HCT116 (cell line): ENCODE measurements at places on chromosomes 1 and 21. TPM values are rescaled to one million over a fixed set of nuclear protein-coding genes. Genes with fewer than 3 reads are reported as not detected.

GNG5 gene
- 193 TPM for total RNA-seq

PTPN7 gene
- total RNA-seq = 0.76 TPM

ANGPTL3 gene
- 0.07 TPM for total RNA-seq

HES2 gene
- 8.4 TPM for total RNA-seq

FAM78B gene
- 1.4 TPM for total RNA-seq

RIPK4 gene
- total RNA-seq = 9.9 TPM

CNR2 gene
- 0.05 TPM for total RNA-seq

DVL1 gene
- 160 TPM for total RNA-seq

PDC gene
- total RNA-seq = not detected

CIART gene
- 0.22 TPM for total RNA-seq

DNA sequence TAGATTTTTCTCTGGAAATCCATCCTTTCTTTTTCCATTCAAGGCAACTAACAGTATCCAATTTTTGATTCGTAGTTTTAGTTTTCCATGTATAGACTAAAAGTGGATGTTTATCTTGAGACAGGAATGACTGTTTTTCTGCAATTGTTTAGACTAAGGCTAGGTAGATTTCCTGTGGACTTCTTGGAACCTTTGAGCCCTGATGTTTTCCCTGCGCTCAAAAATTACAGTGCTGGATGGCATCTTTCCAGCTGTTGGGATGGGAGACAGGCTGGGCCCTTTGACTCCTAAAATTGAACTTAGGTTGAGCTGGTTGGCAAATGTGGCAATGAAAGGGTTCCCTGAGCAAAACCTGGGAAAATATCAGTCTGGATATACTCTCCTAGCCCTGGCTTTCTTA lies 180.4 kb downstream of the DHRS3 start:
- no peak for DNase-seq

DNA sequence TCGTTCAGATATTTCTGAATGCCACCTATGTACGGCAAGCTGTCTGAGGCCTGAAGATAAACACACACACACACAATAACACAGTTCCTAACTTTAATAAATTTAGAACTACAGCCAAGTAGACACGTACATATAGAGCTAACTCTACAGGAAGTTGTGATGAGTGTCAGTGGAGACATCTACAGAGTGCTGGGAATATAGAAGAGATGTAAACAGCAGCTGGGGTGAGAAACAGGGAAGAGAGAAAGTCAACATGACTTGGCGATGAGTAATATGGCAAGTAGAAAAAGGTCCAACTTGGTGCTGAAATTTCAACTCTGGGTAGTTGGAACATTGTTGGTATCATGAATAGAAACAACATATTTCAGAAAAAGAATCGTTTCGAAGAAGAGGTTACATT lies 206.5 kb downstream of the ZP4 start:
- DNase-seq = no peak

- DNase-seq = no peak
Measured at GRCh38 chr1:204569478-204569877, 53.3 kb downstream of the MDM4 start.

- DNase-seq = no peak
Measured at GRCh38 chr1:30008372-30008997, 714.9 kb downstream of the MATN1 start.

DNA sequence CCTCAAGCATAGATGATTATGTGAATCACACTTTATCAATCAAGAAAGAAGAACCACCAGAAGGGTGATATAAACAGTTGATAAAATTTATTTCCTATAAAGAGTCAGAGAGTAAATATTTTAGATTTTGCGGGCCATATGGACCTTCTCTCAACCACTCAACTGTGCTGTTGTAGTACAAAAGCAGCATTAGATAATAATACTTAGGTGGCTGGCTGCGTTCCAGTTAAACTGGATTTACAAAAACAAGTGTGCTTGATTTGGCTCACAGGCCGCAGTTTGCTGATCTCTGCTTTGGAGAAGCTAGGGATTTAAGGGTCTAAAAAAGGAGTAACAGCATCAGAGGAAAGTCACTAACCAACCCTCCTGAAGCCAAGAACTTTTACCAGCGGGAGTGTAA lies 1406.0 kb downstream of the KCNT2 start:
- no peak for DNase-seq

- DNase-seq = no peak
Measured at GRCh38 chr1:2014741-2015735, 4.1 kb upstream of the GABRD start.

GRCh38 chr1:43577655-43578542 lies 47.2 kb downstream of the PTPRF start:
- DNase-seq = no peak

DNA sequence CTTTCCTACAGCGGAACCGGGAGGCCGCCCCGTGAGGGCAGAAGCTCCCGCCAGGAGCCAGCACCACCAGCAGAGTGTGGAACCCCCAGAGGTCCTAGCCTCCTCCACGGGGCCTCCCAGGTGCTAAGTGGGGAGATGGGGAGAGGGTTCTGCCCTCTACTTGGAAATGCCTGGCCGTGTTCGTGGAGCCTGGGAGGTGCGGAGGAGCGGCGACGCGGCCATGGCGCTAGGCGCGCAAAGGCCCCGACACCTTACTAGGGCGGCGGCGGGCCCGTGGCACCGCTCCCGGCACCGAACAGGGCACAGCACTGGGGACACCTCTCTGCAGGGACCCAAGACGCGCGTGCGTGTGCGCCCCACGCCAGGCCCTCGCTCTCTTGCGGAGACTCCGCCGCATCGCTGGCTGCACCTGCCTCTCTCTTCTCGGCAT lies 1.3 kb upstream of the CACNA1E start:
- DNase-seq = no peak

GRCh38 chr1:212149566-212149965 lies 114.0 kb downstream of the DTL start:
- DNase-seq = no peak

DNA sequence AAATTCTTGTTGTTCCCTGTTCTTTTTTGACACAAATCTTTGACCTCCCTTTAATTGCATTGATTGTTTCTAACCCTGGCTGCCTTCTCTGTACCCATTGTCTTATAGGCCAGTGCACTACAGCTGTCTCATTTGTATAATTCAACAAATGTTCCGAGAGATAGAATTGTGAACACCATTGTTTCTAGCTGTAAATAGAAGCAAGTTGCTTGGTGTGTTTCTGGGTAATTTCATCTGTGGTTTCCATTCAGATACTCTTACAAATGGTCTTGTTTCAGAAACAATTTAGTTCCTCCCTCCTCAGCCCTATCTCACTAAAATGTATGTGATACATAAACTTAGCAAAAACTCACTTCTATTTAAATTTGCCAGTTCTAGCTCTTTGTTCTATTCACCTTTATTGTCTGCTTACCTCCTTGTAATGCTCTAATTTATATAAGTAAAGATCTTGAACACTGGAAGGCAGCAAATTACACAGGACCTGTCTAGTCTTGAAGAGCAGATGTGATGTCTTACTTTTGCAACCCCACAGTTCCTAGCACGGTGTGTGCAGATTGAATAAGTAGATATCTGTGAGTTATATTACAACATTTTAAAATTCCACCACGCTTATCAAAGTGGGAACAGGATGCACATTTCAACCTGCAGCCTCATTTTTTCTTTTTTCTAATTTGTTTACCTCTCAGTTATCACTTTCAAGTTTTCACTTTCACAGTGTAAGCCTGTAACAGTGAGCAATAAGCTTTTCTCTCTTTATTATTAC lies 515.6 kb upstream of the ZP4 start:
- DNase-seq = no peak

DNA sequence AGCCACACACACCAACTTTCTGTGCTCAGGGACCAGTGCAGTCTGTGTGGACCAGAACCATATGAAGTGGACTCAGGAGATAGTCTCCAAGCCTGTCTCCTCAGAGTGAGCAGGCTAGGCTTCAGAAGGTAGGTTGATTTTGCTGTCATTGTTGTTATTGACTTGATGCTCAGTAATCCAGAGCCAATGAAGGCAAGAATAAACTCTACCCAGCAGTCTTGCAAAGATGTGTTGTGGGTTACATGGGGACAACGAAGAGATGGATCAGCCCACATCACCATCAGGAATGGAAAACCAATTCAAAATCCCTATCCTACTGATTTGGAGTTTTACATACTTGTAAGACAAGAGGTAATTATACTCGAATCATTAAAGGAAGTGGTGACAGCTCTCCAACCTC lies 37.4 kb downstream of the PHC2 start:
- DNase-seq = no peak

GRCh38 chr21:42381347-42381984 lies 14.4 kb downstream of the TMPRSS3 start:
- peak; percentile 59 for DNase-seq

GRCh38 chr1:234987415-234988154 lies 141.1 kb downstream of the TOMM20 start:
- DNase-seq = no peak

- no peak for DNase-seq
Measured at GRCh38 chr21:37784591-37785318, 131.5 kb downstream of the KCNJ6 start.

- DNase-seq = peak; percentile 66
Measured at GRCh38 chr1:91732291-91733107, 153.5 kb downstream of the TGFBR3 start.

DNA sequence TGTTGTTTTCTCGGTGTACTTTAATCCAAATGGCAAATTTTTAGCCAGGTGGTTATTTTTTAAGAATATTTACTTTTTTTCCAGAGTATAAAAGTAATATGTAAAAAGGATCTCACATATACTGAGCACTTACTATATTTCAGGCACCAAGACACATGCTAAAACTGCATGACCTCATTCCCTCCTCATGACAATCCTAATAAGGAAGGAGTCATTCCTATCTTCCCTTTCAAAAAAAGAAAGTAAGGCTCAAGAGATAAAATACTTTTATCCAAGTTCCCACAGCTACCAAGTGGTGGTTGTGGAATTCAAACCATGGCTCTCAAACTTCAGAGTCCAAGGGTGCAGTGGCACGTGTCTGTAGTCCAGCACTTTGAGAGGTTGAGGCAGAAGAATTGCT lies 19.4 kb downstream of the ATP2B4 start:
- no peak for DNase-seq

DNA sequence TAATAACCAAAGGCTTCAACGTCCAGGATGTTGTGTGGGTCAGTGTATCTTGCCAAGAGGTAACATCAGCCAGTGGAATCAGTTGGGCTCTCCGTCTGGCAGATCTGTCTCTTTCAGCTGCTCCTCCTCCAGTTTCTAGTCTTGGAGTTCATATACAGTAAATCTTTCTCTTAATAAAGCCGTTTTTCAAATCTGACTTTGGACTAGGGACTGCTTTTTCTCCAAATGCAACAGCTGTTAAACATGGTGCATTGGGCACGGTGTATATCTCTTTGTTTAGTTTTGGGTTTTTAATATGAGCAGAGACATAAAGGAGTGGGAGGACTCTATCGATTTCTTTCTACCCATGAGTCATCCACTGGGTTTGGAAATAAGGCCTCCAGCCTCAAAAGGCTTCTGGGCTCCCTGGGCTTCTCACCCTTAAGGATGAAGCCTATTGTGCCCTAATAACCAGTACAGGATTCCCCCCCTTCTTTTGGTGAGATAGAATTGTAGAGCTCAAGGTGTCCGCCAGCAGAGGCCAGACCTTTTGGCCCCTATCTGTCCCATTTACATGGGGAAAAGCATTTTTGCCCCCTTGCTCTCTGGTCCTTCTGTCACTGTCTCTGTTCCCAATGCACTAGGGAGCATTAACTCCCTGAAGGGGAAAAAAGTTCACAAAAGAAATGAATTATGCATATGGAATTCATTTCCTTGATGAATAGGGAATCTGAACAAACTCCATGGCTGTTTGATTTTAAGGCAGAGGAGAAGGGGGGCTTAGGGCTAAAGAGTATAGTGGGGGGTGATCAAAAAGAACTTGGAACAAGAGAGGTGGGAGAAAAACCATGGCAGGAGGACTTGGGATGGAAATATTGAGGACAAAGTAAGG lies 86.0 kb downstream of the PBX1 start:
- DNase-seq = peak; percentile 27

GRCh38 chr1:92425617-92426016 lies 61.1 kb downstream of the GFI1 start:
- DNase-seq = no peak

DNA sequence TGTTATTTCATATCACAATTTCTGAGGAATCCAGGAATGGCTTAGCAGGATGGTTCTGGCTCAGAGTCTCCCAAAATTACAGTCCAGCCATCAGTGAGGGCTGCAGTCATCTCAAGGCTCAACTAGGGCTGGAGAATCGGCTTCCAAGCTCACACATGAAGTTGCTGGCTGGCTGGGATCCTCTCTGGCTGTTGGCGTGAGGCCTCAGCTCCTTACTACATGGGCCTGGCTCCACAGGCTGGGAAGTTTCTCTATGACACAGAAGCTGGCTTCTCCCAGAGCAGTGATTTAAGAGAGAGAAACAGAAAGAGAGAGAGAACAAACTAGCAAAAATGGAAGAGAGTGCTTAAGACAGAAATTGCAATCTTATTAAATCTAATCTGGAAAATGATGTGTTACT lies 38.8 kb upstream of the RGS8 start:
- no peak for DNase-seq

DNA sequence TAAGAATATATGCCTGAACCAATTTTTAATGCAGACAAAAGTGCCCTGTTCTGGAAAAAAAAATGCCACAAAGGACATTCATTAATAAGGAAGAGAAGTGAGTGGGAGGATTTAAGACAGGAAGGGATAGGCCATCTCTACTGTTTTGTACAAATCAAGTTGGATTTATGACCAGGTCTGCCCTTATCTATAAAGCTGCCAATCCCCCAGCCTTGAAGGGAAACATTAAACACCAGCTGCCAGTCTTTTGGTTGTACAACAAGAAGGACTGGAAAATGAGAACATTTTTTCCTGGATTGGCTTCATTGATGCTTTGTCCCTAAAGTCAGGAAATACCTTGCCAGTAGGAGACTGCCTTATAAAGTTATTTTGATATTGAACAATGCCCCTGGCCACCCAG lies 444.0 kb downstream of the NPHP4 start:
- no peak for DNase-seq

GRCh38 chr1:111204201-111204982 lies 3.9 kb upstream of the DENND2D start:
- peak; percentile 31 for DNase-seq

DNA sequence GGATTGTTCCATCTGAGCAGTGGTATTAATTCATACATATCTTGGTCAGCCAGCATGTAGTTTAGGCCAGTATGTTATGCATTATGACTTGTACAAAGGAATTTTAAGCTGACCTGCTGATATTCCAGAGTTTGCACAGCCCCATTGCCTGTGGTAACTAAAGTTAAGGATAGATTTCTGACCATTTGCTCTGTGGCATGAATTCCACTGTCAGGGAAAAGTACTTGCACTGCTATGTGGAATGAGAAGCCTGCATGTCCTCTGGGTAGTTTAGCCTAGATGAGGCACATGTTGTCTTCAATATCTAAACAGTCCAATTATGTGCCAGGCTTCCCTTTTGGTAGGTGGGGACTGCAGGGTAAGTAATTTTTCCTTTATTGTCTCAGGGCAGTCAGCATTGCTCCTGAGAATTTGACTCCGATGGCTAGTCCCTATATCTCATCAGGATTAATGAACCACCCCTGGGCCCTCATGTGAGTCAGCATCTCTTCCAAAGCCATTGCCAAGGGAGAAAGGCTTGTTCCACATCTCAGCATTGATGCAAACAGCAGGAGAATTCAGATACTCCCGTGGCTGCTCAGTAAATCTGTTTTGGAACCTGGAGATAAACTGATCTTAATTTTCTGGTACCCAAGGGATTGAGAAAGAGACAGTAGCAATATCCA lies 30.2 kb downstream of the NEK7 start:
- DNase-seq = no peak

- DNase-seq = no peak
Measured at GRCh38 chr1:108502624-108503023, 52.5 kb downstream of the NBPF6 start.

- no peak for DNase-seq
Measured at GRCh38 chr1:246208105-246208504, 299.0 kb downstream of the SMYD3 start.
